Femur (tissue), 1 donor: ENCODE measurements at places on chromosomes 3 and 15.

DNA sequence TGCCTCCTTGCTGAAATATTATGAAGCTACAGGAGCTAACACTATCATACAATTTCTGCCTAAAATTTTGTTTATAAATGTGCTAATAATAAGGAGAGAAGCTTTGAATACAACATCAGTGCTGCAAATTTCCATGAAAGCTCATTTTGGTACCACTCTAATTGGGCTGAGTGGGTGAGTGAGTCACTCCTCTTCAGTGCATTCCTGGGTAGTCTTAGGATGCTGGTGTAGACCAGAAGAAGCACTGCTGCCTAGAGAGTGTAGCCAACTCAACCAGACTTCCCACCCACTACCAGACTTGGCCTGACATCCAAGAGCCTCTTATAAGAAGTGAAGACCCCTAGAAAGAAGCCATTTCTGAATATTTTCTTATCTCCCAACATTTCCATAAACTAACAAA is 32.5 kb upstream of the CCDC54 start:
- DNase-seq = no peak

DNA sequence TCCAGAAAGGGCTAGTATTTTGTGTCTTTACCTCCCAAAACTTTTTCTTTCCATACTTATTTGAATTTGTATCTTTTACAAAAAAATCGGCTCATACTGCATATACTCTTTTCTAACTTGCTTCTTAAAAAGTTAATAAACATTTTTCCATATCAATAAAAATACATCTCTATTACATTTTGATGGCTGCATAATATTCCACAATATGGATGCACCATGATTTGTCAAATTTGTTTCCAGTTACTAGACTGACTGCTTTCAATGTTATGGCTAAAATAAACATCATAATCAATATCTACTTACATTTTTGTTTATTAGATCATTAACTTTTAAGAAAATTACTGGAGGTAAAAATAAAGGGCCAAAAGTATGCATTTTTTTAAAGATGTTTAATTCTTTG is 121.7 kb downstream of the MEIS2 start:
- no peak for DNase-seq

DNA sequence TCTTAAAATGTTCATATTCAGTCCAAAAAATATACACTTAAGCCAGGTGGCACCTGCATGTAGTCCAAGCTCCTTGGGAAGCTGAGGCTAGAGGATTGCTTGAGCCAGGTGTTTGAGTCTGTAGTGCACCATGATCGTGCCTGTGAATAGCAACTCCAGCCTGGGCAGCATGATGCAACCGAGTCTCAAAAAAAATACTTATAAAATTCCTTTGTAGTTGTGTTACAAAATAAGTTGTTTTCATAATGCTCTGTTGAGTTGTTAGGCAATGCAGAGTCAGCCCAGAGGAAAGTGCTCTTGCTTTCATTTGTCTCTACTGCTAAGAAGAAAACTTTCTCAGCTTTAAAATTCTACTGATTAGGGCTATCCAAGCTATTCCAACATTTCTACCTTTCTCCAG is 442.8 kb upstream of the ARRDC4 start:
- DNase-seq = no peak

GRCh38 chr3:25427942-25428788 is at the start of gene RARB:
TSS of gene RARB (plus strand) at chr3:25428263. CDS start at chr3:25428732, 469 bp downstream.
- peak; percentile 92 for DNase-seq

DNA sequence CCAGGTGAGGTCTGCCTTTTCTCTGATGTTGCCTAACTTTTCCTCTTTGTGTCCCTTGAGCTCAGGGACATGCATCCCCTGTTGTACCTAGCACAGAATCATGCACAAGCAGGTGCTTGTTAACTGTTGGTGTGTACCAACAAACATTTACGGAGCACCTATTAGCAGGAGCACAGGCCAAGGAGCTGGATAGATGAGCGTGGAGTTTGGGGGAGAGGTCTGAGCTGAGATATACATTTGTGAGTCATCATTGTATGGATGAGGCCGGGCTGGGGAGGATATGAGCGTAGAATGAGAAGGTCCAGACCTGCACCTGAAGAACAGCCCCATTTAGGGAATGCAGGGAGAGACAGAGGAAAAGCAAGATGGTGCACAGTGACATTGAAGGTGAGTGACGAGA is 53.4 kb downstream of the SMAD3 start:
- DNase-seq = no peak

DNA sequence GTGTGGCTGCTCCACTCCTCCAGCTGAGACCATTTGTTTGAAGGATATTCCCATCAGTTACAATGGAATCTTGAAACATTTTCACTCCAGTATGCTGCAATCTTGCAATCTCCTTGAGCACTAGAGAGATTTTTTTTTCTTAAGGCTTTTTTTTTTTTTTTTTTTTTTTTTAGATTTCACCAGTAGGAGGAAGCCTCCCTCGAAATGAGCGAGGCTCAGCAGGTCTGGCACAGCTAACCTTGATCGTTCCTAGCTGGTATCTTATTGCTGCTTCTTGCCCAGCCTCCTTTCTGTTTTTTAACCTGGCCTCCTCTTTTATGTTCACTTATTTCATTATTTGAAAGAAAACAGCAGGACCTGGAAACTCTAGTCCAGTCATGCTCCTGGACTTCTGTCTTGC is 48.1 kb downstream of the RAP2B start:
- no peak for DNase-seq

GRCh38 chr3:21620511-21621155 is 130.4 kb downstream of the ZNF385D start:
- no peak for DNase-seq

DNA sequence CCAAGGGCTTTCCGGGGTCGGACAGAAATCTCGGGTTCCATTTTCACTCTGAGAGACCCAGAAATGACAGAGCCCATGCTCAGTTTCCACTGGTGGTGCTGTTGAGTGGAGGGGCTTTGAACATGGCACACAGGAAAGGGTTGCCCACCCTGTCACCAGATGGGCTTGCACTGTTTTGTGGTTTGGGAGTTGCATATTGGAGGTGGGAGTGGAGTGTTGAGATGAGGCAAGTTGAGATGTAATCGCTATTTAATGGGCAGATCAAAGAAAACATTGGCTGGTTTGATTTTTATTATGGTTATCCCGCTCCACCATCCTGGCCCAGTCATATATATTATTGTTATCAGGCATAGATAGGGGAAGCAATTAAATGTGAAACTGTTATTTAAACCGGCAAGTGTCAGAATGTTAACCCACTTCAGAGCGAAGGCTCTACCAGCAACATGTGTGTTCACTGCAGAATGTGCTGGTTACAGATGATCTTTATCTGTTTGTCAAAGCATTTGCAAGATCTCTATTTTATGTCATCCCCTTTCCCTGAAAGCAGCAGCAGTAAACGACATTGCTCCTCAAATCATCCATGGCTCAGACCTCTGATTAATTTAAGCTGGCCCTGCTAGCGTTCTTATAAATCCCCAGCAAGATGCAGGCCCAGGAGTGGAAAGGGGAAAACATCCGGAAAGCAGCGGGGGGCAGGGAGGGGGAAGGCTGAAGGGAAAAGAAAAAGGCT is 58.3 kb upstream of the TSEN2 start:
- DNase-seq = no peak

DNA sequence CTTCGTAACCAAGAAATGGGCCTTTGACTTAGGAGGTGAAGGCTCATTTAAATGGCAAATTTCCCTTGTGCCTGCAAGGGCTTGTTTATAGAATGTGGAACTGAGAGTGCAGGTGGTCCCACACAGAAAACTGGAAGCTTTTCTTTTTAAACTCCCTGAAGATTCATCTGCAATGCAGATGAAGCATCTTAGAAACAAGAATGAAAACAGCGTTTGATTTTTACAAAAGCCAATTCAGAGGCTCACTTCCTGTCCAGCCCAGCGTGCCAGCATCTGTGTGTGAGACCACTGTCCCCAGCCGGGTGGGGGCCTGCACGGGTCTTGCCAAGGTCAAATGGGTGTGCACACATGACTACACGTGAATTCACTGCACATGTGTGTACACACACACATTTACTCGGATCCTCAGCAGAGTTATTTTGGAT is 94.7 kb downstream of the LINGO1 start:
- DNase-seq = peak; percentile 67

GRCh38 chr3:131328721-131329120 is 52.9 kb upstream of the NUDT16 start:
- DNase-seq = no peak

- no peak for DNase-seq
Measured at GRCh38 chr3:141707741-141708203, 30.3 kb upstream of the RNF7 start.

GRCh38 chr15:41116116-41116961 is at the start of gene INO80:
TSS of gene INO80 (minus strand) at chr15:41116280. CDS start at chr15:41096310, 19,970 bp downstream.
- DNase-seq = peak; percentile 99

DNA sequence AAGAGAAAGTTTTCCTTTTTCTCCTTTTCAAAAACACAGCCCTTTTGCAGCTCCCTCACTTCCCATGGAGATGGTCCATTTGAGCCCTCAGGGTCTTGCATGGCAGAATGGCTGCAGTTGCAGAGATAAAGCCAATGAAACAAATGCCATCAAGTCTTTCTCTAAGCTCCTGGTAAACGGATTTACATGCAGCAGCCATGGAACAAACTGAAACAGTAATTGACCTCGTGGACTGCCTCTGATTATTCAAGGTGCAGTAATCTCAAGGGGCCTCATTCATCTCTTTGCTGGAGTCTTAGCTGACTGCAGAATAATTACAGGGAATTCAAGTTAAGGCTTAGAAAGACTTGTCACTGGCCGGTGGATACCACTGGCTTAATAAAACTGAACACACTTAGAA is 125.1 kb downstream of the SQOR start:
- DNase-seq = no peak

DNA sequence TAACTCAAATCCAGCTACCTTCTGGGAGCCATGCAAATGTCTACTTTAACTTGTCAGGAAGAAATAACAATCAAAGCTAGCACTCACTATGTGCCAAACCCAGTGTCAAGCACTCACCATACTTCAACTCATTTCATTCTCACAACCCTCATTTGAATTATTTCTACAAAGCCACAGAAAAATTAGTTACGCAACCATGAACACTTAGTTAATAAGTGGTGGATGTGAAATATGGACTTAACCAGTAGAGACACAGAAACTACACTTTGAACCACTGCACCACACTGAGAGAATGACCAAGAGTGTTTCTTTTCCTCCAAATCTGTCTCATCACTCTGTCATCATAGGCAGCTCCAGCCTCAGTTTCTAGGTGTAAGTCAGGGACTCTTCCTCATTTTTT is 91.0 kb upstream of the MBNL1 start:
- DNase-seq = no peak

DNA sequence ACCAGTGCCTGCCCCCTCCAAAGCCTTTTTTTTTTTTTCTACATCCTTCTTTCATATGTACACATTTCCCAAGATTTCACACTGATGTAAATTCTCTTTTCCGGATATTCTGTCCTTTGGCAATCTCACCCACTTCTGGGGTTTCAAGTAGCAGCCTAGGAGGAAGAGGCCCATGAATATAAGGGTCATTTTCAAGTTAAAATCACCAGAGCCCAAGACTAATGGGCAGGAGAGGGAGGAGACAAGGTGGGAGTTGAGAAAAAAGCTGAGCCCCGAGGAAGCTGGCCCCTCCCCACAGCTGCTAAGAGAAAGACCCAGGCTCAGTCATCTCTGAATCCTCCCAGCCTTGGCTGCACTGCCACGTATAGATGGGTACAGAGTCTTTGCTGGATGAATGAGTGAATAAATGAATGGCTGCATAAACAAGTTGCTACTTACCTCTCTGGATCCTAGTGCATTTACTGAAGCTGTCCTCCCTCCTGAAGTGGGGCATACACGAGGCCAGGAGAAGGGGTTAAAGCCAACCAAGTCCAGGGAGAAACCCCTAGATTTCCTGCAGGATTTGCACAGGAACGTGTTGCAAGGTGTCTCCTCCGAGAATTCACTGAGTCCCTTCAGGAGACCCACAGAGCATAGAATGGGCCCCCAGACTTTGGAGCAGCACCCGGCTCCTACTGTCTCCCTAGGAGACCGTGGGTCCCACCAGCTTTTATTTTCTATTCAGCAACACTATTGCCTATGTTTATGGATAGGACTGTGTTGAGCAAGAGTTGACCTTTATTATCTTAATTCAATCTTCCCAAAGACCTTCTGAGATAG is 100.8 kb upstream of the LIPC start:
- DNase-seq = no peak

GRCh38 chr3:23880703-23881339 is 36.0 kb downstream of the NKIRAS1 start:
- DNase-seq = no peak

GRCh38 chr3:110905121-110905520 is 166.5 kb upstream of the NECTIN3 start:
- no peak for DNase-seq

DNA sequence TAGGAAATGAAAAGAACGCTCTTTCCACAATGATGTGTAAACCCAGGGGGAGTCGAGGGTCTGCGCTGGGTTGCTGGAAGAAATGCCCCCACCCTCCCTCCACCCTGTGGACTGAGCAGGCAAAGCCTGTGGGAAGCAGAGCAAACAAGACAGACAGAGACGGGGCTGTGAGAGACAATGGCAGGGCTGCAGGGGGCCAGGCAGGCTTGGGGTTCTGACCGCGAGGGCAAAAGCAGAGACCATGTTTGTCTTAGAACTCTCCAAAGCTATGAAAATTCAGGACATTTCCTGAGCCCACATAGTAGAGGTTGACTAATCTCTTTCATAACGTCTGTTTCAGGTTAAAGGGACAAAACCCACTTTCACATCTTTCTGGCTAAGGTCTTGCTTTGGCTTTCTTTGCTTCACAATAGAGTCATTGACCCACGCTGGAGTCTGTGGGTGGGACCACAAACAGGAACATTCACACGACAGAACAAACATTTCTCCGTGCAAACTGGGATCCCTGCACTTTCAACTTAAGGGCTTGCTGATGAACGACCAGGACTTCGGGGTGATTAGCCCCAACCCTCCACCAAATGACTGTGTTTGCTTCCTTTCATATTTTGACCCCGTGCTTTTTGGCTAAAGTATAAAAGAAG is 156.0 kb upstream of the TPM1 start:
- DNase-seq = no peak

GRCh38 chr15:43151688-43152087 is 18.3 kb downstream of the TMEM62 start:
- DNase-seq = no peak

DNA sequence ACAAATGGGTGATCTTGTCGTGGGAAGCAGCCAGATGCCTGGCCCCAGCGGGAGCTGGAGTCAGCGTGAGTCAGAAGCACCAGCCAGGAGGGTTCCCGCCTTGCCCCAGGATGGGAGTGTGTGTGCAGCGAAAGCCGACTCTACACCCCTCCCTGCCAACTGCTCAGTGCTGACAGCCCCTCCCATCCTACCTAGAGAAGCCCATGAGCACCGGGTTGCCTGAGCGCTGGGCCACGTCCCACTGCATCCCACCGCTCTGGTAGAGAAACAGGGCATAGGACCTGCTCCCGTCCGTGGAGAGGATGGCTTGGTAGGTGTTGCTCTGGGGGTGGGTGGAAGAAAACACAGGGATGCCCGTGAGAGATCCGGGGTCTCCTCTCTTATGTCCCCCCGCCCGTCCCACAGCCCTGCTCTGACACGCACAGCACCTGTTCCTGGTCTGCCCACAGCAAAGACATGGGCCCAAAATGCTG is 42.9 kb downstream of the MUC4 start:
- DNase-seq = no peak

GRCh38 chr3:40718681-40719080 is 193.9 kb downstream of the ZNF621 start:
- DNase-seq = no peak
